NCI-H1694 (cell line): ENCODE measurements at places on chromosomes 1 and 21.

DNA sequence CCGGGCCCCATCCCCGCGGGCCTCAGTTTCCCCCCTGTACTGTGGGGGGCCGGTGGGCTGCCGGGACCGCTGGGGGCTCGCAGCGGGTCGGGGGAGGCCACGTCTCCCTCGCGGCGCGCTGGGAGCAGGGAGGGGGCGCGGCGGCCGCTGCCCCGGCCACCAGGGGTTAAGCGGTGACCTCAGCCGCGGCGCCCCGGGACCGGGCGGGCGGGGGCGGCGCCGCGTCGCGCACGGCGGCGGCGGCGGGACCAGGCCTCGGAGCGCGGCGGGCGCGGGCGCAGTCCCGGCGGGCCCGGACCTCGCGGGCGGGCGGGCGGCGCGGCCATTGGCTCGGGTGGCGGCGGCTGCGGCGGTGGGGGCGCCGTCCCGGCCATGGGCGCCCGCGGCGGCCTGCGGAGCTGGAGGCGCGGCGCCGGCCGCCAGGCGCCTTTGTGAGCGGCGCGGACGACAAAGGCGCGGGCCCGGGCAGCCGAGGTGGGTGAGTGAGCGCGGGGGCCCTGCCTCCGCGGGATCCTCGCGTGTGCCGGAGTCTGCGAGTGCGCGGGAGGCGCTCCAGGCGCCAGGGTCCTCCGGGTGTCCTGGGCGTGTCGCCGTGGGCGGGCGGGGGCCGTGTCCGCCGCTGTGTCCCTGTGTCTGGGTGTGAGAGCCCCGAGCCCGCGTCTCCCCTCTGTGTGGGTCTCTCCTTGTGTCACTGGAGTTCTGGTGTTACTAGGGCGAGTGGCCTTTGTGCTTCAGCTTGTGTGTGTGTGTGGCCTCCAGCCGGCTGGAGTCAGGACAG, at the start of gene ARHGEF10L:
ARHGEF10L (plus strand) TSS at position 222 of the 778 bp plus-strand sequence. CDS start 40,898 bp downstream, outside the sequence.
- DNase-seq: no peak

DNA sequence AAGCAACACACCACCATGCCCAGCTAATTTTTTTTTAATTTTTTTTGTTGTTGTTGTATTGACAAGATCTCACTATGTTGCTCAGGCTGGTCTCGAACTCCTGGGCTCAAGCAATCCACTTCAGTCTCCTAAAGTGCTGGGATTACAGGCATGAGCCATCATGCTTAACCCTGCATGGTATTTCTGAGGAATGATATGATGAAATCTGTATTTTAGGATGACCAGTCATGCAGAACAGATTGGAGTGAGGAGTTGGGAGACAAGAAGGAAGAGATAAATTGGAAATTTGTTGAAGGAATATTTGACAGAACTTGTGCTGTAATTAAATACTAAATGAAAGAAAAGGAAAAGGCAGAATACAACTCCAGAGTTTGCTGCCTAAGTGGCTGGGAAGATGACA, 4.7 kb upstream of the NDUFS5 start:
- no peak for DNase-seq

GRCh38 chr1:198775606-198776005, 136.8 kb downstream of the PTPRC start:
- DNase-seq: no peak

GRCh38 chr1:30449428-30450147, 273.8 kb downstream of the MATN1 start:
- no peak for DNase-seq

GRCh38 chr1:98210064-98210463, 289.2 kb upstream of the DPYD start:
- no peak for DNase-seq

- DNase-seq: no peak
Measured at GRCh38 chr1:44696789-44697345, 22.4 kb downstream of the ARMH1 start.

DNA sequence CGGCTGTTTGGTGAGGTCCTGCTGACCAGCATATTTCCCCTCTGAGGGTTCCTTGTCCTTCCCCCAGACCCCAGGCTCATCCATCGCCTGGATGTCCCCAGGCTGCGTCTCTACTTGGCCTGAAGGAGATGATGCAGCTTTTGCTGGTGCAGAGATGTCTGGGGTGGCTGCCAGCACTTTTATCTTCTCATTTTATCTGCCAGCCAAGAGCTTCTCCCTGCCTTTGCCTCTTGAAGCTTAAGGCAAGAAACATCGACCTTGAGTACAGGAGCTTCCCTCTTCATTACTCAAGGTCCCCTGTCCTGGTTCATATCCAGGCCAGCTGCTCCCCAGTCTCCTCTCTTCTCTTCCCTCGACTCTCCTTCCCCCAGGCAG, 9.2 kb upstream of the H6PD start:
- DNase-seq: no peak
